ENCODE measurements at places on chromosomes 2 and 18.

GRCh38 chr2:26743852-26744251, 20.2 kb upstream of the SLC35F6 start:
- DNase-seq = no peak

DNA sequence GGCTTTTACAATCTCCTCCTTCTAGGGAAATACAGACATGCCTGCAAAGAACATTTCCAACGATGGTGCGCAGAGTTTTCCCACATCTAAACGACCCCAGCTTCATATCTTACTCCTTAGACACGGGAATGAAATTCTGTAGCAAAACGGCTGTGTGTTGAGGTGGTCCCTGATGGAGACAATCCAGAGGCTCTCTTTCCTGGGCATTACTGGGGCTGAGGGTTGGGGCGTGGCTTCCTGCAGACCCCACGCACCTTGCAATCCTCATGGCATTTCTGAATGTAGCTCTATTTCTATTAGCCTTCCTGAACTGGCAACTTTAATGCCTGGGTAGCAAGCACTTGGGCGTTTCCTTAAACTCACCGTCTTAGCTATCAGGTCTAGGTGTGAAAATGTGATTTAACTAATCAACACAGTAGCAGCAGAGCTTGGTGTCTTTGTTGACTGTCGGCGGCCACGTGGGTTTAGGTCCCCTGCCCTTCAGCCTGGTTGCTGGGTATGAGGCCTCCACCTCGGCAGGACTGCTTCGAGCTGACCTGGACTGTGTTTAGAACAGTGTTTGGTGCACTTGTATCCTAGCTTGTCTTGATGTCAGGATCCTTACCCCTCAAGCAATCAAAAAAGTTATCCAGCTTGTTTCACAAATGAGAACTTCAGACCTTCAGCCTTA, 242.8 kb downstream of the GBX2 start:
- DNase-seq = no peak

- DNase-seq = no peak
Measured at GRCh38 chr2:237698358-237698694, 70.9 kb downstream of the LRRFIP1 start.

GRCh38 chr2:109396202-109397180, 217.3 kb downstream of the SEPTIN10 start:
- DNase-seq = no peak

GRCh38 chr18:45686891-45687611, 36.9 kb upstream of the SLC14A1 start:
- DNase-seq = peak; percentile 64

- no peak for DNase-seq
Measured at GRCh38 chr18:67553437-67553836, 36.9 kb upstream of the DSEL start.

DNA sequence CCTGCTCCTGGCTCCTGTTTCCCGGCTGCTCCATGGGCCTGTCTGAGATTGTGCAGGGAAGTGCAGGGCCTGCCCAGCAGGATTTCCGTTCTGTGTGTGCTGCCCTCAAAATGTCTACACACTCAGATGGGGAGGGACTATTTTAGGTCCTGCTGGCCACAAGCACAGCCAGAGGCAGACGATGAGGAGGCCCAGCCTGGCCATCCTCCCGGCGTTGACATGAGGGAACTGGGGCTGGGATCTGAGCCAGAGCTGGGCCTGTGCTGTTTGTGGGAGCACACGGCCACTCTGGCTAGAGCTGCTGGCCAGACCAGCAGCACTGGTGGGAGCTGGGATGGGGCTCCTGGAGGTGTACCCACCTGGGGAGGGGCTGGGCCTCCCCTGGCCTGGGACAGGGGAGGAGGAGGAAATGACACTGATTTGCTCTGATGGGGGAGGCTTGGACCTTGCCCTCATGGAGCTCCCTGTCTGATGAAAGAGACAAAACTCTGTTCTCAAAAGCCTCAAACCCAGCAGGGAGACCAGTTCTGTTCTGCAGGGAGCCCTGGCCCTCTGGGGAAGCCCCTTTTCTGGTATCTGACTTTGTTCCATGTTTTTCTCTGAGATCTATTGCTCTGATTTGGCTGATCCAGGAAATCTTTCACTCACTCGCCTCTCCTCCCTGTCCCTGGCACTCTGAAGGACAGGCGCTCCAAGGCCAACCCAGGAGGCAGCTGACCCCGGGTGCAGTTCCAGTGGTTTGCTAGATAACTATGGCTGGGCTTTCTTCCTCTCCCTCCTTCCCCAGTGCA, 161.8 kb downstream of the DYSF start:
- DNase-seq = no peak

GRCh38 chr2:237900891-237901831, 41.7 kb downstream of the RAMP1 start:
- DNase-seq = no peak

- DNase-seq = no peak
Measured at GRCh38 chr2:128344101-128344500, 25.4 kb upstream of the HS6ST1 start.

GRCh38 chr18:71028285-71028762, 739.5 kb downstream of the SOCS6 start:
- DNase-seq = no peak

GRCh38 chr2:120052597-120052996, 39.7 kb downstream of the EPB41L5 start:
- no peak for DNase-seq

DNA sequence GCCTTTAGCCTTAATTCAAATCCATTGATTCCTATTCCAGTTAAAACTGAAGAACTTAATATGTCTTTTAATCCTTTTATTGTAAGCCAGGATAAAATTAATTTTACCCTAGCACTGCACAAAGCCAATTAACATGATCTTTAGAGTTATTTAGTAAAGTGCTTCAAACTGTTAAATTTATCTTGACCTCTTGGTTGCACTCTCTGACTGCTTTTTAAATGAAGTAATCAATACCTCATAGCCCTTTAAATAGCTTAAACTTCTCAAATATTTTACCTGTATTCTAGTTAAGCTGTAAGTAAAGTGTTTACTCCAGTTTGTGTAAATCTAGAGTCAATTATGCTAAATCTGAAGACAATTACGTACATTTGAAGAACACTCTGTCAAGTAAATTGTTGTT, 221.0 kb downstream of the WDR7 start:
- DNase-seq = no peak

- no peak for DNase-seq
Measured at GRCh38 chr2:118834440-118834810, 13.0 kb downstream of the EN1 start.

DNA sequence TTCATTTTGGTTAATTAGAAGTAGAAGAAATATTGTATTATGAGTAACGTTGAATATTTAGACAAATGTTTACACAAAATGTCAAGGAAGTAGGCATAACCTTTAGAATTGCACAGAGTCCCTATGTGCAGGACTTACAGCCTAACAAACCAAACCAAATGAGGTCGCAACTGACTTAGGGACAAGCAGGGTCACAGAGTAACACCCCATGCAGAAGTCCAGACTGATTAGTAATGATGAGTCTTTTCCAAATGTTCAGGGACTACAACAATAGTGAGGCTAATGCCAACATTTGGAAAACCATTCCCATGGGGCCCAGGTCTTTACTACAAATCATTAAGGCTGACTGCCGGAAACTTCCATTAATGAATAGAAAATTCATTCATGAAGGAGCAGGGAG, 452.5 kb upstream of the CHAC2 start:
- DNase-seq = no peak

DNA sequence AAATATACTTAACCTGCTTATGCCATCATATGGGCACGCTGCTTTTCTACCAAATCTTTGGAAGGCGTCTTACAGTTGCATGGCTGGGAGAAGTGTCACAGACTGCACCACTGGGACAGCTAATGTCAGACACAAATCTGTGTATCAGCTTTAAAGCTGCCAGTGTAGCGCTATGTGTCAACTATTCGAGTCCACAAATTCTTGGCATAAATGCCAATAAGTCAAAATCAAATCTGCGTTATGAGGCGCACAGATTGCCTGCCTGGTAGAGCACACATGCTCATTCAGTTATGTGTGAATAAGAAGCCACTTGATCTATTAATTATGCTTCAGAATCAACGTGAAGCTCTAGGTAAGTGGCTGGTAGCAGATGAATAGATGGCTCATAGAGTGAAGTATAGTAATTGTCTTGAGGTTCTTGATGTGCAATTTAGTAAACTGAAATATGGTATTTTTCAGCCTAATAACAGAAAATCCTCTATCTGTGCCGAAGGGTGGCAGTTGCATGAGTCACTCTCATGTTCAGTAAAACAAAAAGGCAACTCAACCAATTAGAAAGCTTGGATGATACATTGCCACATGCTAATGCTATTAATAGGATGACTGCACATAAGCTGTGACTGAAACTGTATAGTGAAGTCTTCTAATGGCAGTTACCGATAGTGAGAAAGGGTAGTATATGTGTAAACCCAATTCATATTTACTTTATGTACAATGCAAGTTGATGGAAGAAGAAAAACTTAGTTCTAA, 52.0 kb downstream of the DCC start:
- DNase-seq = no peak

DNA sequence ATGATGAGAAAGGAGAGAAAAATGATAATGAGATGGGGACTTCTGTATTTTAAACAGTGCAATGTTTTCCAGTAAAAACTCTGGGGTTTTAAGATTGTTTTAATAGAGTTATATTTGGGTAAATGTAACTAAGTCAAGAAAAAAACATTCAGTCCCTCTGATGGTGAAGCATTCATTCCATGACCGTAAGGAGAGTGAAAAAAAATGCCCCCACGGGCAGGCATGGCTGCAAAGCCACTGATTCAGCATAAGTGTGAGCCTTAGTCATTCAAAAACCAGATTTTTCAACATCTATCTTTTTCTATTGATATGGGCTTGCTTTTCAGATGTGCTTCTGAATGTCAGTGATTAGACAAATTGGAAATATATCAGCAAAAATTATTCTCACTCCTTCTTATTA, 957.8 kb downstream of the SLC4A3 start:
- DNase-seq = no peak

DNA sequence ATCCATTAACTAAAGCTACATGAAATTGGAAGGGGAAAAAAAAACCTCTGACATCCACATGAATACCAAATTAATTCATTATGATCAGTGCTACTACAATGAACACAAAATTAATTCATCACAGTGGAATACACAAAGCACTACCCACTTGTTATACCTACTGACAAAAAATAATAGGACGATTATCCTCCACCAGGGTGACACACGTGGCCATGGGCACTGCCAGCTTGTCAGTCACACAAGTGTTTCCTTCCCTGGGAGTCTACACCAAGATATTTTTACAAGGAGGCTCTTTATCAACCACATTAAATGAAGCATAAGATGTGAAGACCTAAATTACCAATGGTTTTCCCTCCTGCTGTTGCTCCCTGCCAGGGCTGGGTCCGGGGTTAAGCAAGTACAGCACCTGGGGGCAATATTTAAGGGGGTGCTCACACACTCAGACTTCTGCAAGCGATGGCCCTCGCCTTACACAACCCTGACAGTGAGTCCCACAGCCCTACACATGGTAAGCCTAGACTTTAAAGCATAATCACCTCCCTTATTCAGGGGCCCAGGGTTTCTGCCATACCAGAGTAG, 90.1 kb downstream of the TCF4 start:
- no peak for DNase-seq

- DNase-seq = no peak
Measured at GRCh38 chr2:105876191-105876590, 131.5 kb downstream of the NCK2 start.

DNA sequence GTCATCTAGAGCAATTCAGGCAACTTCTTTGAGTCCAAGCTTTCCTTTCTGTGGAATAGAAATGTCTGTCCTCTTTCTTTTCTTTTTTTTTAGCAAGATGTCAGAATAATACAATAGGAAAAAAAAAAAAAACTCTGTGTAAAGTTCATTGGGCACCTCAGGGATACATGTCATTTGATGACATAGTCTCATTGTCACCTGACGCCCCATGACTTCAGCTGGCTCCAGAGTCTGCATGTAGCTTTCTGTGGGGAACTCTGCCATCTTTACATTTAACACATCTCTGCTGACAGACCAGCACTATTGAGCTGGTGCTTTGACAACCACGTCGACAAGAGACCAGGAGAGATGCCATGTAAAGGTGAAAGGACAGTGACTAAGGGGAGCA, 172.5 kb upstream of the KLF7 start:
- DNase-seq = no peak

DNA sequence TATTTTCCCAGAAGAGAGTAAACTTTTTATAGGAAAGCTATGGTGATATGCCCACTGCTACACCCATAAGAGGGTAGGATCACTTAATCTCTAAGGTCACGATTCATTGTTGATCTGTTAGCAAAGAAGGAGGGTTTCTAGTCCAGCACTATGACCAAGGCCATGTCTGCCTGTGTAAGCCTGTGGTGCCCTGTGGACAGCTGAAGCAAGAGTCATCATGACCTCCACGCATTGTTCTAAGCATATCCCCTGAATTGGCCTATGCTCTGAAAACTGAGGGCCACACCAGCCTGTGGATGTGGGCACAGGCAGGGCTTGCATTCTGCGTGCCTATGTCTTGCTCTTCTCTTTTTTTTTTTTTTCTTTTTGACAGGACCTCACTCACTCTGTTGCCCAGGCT, 89.8 kb upstream of the SMIM21 start:
- DNase-seq = no peak

DNA sequence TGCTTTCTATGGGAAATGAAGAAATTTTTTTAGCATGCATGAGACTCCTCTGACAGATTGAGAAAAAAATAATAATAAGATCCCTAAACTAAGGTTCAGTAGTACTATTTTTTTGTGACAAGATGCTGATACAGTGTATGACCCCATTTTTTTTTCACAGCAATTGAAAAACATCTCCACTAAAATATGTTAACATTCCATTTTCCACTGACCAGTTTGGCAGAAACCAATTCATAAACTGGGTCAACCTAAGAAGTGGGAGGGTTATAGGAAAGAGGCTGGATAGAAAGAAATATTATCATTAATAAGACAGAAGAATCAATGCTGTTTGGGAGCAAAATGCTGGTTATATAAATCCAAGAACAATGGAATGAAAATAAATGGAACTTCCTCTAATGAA, 182.7 kb downstream of the ANTXR1 start:
- DNase-seq = no peak

GRCh38 chr2:63009490-63009889, 41.1 kb upstream of the OTX1 start:
- no peak for DNase-seq

GRCh38 chr2:20471148-20471547, 24.3 kb downstream of the RHOB start:
- no peak for DNase-seq

GRCh38 chr2:209772290-209772685, 656 bp downstream of the UNC80 start:
- DNase-seq = no peak

DNA sequence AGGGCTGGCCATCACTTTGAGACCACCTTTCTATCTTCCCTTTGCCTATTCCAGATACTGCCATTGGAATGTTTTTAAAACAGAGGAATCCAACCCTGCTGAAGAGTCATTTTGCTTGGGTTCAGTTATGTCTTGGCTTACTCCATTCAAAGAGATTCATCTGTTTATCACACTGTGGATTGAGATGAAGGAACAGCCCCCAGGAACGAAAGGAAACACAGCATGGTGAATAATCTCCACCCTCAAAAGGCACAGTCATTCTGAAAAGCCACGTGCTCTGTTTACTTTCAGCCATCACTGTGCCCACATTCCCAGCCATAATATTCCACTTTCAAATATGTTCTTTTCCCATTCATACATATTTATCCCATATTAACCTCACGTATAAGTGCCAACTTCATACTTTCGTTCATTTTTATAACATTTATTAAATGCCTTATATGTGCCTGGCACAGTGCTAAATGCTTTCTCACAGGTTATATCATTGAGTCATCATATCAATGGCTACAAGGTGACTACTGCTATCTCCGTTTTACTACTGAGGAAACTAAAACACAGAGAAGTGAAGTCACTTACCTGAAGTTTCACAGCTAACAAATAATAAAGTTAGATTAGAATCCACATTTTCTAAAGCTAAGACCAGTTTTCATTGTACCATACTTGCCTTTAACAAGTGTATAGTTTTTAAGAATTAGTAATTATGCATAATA, 143.6 kb downstream of the OSR1 start:
- no peak for DNase-seq

All from activated T-helper 2 cell treated with anti-CD3 and anti-CD28 coated beads, Interferon-gamma antibody, Interleukin-2, Interleukin-4, amounts not matched to agents 10 μg/mL and 5 μg/mL and 100 μg/mL, durations not matched to agents 14 hours and 24 hours and 36 hours (primary cell).